ENCODE measurements at places on chromosomes 12 and 14.

DNA sequence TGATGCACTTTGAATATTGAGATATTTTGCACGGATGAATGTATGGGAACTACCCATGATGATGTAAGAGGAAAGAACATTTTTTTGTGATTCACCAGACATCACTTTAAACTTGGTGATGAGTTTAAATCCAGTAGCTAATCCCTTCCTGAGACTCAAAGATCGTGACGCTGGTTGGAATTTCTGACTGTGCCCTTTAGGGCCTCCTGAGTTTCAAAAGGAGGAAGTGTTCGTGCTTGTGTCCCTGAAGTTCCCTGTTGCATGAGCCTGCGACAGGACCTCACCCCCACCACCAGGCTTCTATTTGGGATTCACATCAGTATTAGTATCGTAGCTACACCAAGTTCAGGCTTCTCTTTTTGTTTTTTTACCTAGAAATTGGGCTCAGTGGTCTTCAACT lies 18.6 kb upstream of the RIN3 start:
- no peak for DNase-seq

DNA sequence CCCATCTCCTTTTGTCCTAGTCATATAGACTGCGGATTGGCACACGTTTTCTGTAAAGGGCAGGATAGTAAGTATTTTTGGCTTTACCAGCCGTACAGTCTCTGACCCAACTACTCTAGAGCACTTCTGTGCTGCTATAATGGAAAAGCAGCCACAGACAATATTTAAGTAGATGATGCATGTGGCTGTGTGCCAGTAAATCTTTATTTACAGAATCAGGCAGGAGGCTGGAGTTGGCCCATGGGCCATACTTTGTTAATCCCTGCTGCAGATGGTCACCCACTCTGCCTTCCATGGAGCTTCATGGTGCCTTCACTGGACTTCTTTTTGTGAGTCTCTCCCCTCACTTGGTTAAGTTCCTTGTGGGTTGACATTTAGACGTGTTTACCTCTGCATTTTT lies 584.5 kb upstream of the TBX3 start:
- no peak for DNase-seq

- no peak for DNase-seq
These were observed 14.0 kb downstream of the GIT2 start for GRCh38 chr12:109982210-109982609.

- DNase-seq, result no peak
These were observed 735 bp upstream of the VASH1 start for GRCh38 chr14:76760331-76761135.

DNA sequence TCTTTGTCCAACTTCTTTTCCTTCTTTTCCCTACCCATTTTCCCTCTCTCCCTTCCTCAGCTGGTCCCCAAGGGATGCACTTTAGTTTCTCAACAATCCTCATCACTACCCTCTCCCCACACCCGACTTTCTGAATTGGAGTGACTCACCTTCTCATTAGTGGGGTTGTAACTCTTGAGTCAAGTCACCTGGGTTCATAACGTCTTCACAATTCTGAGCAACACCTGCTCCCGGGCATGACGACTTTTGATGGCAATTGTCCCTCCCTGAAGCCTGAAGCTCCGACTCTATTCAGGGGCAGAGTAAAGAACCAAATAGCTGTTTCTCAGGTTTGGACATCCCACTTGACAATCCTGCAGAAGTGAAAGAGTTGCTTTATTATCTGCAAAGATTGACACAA lies 82.7 kb upstream of the OTX2 start:
- no peak for DNase-seq

Measured in CD4-positive, alpha-beta T cell treated with Interleukin-6 at 100 ng/mL for 8 hours (primary cell).